SK-MEL-5 (cell line): ENCODE measurements at places on chromosomes 4 and X. TPM values are rescaled to one million over a fixed set of nuclear protein-coding genes. Genes with fewer than 3 reads are reported as not detected.

GRCh38 chr4:84915396-84915780, 51.1 kb downstream of the WDFY3 start:
- DNase-seq, result no peak

GRCh38 chrX:68929332-68930150, 100.7 kb downstream of the EFNB1 start:
- no peak for DNase-seq

DNA sequence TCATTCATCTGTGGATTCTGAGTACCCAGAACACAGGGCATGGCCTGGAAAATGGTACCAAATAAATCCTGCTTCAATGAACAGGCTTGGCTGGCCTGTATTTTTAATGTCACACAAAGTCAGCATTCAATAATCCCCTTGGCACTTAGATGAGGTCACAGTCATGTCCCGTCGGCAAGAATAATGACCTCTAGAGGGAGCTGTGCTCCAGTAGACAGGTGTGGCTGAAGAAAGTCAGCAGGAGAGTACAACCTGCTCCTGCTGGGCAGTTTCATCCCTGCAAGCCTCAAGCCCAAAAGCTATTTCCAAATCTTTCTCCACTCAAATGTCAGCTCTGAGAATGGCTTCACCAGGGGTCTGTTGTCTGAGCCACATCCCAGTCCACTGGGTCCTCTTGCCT, 404.0 kb upstream of the F9 start:
- DNase-seq, result peak; percentile 72

DNA sequence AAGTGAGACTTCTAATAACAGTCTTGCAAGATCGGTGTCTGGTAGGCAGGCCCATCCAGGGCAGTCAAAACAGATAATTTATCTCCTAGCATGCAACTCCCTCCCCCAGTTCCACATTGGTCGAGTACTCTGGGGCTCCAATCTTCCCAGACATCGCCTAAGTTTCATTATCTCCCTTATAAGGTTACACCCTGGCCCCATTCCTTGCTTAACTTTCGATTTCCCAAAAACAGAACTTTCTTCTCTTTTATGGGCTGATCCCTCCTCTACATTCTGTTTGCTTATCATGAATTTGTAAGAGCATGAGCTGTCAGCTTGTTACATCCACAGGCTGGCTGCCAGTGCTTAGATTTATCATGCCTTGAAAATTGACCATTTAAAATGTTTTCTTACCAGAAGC, 471.3 kb downstream of the TECRL start:
- no peak for DNase-seq

DNA sequence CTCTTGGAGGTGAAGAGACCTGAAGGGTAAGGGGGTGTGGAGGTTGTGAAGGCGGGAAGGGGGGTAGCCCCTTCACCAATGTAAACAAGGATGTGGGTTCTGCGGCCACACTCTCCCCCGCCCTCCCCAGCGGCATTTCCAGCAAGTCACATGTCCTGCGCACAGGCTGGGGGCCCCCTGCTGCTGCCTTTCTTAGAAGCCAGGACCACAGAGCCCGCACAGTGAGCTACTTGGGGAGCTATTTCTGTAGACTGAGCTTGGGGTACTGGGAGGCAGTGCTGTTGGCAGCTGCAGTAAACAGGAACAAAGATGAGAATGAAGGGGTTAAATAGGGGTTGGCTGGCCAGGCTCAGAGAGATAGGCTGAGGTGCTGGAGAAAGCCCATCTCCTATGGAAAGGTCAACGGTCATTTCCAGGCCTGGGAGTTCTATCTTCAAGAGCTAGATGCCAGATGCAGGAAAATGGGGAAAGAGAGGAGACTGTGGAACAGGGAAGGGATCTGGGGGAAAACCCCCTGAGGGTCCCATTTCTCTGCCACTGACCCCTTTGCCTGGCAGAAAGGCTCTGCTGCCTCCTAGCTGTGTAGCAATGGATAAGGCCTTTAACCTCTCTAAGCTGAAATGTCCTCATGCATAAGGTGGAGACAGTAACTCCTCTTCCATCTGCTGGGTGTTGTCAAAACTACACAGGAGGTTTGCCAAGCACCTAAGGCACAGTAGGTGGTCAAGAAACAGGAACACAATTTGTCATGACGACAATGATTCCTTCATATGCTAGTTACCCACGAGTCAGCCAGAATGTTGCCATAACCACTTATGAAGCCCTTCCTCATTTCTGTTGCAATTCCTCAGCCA, 18.5 kb upstream of the PIM2 start:
- peak; percentile 17 for DNase-seq

DNA sequence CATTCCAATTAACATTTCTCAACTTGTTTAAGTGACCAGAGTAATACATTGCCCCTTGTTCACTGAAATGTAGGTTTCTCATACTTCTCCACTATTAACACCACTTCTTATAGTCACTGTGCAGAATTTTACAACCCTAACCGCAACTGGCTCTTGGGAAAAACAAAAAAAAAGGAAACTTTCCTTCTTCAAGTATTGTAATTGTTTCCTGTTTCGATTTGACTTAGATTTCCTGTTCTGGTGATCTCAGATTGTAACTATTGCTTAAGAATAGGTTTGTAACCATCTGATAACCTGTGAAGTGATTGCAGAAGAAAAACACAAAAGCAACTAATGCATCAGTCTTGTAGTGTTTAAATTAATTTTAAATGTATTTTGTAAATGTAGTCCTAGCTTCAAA, 594.7 kb upstream of the GALNT7 start:
- no peak for DNase-seq

DNA sequence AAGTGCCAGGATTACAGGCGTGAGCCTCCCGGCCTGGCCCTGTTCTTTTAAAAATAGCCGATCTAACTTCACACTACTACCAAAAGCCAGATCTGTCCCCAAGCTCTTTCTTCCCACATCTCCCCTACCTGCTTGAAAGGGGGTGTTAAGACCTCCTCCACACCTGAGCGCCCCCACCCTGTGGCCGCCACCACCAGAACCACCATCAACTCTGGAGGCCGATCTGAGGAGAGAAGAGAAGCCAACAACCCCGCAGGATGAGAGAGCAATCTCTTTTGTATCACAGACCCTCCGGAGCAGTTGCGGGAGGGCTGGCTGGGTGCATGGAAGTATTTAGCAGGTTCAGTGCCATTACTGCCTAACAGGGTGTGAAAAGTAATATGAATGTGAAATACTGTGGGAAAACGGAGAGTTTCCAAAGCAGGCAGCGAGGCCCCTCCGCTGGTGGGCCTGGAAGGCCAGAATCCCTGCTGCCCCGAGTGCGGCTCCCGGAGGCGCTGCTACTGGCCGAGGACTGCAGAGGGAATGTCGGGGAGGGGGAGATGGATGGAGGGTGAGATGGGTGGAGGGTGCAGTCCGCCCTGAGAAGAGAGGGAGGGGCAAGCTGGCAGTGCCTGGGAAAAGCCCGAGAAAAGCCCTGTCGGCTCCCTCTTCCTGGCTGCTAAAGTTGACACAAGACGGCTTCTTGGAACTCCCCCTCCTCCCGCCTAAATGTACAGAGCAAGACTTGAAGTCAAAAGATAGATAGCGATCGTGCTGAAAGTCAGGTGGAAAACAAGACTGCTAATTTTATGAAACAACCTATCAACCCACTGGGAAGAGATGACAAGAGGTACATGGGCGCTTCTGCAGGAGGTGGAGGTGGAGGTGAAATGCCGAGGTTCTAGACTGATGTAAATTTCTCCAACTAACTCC, 22.3 kb downstream of the HAND2 start:
- DNase-seq, result no peak

GRCh38 chrX:9789555-9789954, 3.3 kb downstream of the SHROOM2 start:
- DNase-seq, result no peak

- no peak for DNase-seq
These were observed 211.3 kb upstream of the RPS6KA3 start for GRCh38 chrX:20477836-20478524.

GRCh38 chr4:2583517-2583916, 47.1 kb downstream of the FAM193A start:
- no peak for DNase-seq

DNA sequence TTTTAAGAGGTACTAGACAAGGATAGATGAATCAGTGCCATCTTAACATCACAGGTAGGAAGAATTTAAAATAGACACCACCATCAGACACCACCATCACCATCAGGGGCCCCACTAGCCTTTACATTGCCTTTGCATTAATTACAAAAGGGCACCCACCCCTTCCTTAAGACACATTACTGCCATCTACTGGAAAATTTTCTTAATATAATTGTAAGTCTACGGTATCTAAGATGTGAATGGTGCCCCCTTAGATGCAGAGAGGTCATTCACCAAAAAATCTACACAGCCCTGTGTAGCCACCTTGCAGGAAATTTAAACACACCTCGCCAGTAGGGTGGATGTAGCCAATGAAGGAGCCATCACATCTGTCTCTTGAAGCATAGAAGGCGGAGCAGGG, 184.1 kb downstream of the MID1IP1 start:
- peak; percentile 30 for DNase-seq

DNA sequence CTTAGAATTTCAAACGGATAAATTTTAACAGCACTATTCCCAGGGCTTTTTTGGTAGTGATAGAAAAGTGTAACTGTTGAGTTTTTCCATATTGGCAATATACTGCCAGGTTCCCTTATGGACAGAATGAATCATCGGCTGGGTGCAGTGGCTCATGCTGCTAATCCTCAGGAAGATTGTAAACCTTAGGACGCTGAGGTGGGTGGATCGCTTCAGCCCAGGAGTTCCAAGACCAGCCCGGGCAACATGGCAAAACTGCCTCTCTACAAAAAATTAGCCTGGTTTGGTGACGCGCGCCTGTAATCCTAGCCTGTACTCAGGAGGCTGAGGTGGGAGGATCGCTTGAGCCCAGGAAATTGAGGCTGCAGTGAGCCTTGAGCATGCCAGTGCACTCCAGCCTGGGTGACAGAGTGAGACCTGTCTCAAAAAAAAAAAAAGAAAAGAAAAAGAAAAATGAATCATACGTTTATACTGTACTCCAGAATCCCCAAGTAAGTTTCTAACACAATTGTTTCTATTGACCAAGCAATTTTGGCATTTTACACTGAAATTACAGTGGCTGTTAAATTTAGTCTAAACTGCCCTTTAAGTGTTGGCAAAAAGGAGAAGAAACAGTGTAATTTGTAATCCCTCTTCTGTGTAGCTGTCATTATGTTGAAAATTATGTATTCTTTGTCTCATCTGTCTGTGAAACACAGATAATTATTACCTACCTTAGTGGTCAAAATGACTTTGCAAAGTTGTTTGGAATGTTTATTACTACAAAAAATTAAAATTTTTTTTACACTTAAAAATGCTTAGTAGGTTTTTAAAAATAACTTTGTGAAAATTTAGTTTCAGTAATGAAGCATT, 1.8 kb downstream of the SLC30A9 start:
- no peak for DNase-seq

- no peak for DNase-seq
These were observed 92.5 kb downstream of the FAM13A start for GRCh38 chr4:88964450-88964849.

DNA sequence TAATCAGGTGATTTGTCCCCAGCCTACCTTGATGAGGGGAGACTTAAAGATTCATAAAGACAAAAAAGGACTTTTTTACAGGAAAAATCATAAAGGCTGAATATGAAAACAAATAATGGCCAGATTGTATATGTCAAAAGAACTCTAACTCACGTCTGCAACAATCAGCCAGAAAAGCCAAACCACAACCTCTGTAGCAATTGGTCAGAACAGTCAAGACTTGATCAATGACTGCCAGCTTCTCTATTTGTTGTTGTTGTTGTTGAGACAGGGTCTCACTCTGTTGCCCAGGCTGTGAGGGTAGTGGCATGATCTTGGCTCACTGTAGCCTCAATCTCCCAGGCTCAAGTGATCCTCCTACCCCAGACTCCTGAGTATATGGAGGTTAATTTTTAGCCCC, 35.9 kb upstream of the PPA2 start:
- DNase-seq, result no peak

DNA sequence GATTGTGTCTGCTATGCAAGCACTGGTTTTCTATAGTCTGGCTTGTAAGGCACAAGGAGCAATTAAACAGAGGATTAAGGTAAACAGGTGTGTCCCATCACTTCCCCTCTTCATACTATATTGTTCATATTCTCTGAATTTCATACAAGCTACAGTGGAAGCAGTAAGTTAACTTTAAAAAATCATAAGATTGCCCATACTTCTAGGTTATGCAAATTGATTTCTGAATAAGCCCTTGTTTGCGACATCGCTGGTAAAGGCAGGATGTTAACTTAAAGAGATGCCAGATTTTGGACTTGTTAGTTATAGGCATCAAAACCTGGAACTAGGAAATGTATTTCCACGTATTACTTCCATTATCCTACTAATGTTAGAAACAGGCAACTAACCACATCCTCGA, 1.0 kb upstream of the TMEM131L start:
- no peak for DNase-seq

DNA sequence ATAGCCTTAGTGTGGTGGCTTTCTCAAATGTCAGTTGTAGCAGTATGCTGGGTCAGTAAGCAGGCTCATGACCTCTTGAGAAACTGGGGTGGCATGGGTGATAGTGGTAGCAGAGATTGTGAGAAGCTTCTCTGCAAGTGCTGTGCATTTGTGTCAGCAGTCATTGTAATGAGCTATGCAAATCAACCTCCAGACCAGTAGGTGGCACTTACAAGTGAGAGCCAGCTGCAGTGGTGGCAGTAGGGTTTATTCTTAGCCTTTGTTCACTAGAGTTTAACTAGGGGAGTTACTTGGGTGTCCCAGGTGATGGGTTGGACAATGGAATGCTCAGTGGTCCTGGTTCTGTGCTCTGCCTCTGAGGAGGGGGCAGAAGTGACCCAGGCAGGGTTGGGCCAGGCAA, 818.7 kb downstream of the PCDH7 start:
- DNase-seq, result no peak

GRCh38 chrX:9456250-9457074, 8.4 kb upstream of the TBL1X start:
- no peak for DNase-seq

- no peak for DNase-seq
These were observed 4.4 kb upstream of the CCDC149 start for GRCh38 chr4:24917076-24917856.

DNA sequence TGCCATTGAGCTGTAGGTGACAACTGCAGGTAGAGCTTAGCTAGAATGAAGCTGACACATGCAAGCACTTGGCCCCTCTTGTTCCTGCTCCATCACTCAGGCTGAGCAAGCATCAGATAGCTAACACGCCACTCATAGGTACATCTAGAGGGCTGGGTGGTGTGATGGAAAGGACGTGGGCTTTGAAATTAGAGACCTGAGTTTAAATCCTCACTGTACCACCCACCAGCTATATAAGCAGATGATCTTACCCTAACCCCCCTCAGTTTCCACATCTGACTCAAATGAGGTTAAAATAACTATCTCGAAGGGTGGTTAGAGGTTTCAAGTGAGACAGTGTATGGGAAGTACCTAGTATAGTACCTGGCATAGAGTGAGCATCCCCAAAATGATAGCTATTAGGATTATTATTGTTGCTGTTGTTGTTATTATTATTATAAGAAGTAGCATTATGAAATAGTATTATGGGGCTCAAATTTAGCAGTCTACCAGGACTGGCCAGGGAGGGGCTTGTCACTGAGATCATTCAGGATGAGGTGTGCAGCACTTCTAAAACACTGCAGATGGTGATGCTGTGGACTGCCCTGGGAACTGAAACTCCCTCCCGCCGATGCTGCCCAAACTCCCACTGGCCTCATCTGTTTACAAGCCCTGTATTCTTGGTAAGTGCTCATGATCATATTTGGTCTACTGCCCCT, 59.0 kb downstream of the REELD1 start:
- no peak for DNase-seq

GRCh38 chr4:177596991-177597390, 154.8 kb upstream of the AGA start:
- no peak for DNase-seq

CT55 gene
- 5.9 and 7.1 TPM in 2 replicates for total RNA-seq

DCAF12L1 gene
- total RNA-seq, result not detected in 2 replicates

GAGE12F gene
- 0.66 TPM in 1 of 2 replicates, not detected in the other for total RNA-seq

AR gene
- total RNA-seq, result 0.21 and 0.67 TPM in 2 replicates

MAGEE1 gene
- total RNA-seq, result 0.53 and 0.56 TPM in 2 replicates

ZNF280C gene
- total RNA-seq, result 10.2 and 10.5 TPM in 2 replicates

ASB5 gene
- 4.2 and 5.2 TPM in 2 replicates for total RNA-seq

MAOB gene
- not detected in 2 replicates for total RNA-seq
